ENCODE measurements at places on chromosomes 16 and 17.

DNA sequence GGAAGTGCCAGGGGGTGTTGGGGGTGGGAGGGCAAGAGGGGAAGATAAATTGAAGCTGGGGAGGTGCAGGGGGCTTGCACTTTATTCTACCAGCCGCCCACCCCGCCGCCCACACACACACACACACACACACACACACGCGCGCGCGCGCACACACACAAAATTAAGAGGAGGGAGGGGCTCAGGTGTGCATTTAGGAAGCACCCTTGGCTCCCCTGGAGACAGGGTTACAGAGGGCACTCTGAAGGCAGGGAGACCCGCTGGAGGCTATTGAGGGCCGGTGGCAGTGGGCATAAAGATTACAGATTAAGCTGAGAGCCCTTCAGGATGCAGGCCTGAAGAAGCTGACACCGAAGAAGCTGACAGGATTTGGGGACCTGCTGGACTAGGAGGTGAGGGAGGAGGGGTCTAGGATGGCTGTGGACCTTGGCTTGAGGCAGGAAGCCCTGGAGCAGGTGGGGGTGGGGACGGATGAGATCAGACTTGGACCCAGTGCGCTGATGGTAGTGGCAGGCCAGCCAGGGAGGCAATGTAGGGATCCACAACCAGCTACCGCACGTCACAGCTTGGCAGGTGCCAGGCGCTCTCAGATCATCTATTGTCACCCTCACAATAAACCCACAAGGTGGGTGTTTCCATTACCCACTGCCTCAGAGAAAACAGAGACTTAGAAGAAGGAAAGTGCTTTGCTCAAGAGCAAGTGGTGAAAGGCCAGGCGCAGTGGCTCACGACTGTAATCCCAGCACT lies 772 bp upstream of the SAMD14 start:
- no peak for DNase-seq

DNA sequence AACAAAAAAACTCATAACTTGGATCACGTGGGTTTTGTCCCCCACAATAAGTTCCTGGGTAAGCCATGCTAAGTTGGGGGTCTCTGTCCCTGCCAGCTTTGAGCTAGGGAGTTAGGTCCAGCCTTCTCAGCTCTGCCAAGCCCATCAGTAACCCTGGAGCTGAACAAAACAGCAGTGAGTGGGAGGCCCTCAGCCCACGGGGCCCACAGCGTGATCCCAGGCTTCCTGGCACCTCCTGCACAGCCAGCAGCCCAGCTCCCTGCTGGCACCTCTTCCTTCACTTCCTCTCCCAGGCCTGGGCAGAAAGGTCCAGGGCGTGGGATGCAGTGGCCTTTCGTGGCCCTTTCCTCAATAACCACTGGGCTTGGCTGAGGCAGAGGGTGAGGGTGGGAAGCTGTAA lies 35.5 kb upstream of the CDC42EP4 start:
- no peak for DNase-seq

- no peak for DNase-seq
These were observed 17.3 kb upstream of the FOXK2 start for GRCh38 chr17:82502207-82502606.

- DNase-seq = no peak
These were observed 20.2 kb downstream of the GNAO1 start for GRCh38 chr16:56211435-56211981.

DNA sequence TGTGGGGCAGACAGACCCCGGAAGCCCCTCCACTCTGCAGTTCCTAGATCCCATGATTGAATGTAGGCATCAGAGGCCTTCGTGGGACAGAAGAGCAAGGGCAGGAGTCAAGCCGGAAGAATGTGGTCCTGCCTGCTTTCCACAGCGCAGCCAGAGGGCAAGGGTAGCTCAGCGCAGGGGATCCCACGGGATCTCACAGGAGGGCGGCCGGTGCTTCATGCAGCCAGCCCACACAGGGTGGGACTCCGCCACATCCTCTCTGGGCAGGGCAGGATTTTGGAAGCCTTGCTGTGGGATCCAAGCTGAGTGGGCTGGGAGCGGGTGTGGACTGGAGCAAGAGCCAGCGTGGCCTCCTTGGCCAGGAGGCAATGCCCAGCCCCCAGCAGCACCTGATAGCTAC lies 13.0 kb downstream of the KATNB1 start:
- no peak for DNase-seq

DNA sequence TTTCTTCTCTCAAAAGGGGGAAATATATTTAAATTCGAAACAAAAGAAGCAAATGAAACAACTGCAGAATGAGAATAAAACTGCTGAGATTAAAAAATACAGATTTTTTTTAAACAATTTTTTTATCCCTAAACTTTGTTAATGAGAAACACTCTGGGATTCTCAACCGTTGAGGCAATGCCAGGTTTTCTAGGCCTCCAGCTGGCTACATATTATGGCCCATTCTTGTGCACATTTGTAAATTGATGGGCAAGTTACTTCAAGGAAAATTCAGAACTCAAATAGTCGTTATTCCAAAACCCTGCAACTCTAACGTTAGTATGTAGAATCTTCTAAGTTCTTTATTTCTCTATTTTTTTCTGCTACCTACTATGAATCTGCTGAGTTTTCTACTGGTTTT lies 239.3 kb upstream of the WSCD1 start:
- no peak for DNase-seq

- no peak for DNase-seq
These were observed 4.9 kb upstream of the AATK start for GRCh38 chr17:81170727-81171494.

DNA sequence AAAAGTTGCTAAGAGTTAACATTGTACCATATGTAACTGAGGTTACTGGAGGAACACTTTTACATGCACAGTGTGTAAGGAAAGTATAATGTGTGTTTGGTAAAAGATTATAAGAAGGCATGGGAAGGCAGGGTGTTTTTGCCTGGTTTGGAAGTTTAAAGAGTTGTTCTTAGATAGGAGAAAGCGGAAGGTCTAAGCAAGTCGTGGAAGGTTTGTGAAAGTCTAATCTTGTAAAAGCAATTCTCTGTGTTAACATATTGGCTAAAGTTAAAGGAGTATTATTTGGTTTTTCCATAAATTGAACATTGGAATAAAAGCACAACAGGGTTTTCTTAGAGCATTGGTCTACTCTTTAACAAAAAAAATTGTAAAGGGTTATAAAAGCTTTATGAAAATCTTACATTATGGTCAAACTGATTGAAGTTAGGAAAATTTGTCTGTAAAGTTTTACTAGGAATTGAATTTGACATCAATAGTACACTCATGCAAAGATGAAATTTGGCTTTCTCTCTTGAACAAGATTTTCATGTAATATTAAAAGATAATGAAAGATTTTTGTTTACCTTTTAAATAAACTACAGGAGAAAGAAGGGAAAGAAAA lies 4.7 kb upstream of the CANT1 start:
- no peak for DNase-seq

DNA sequence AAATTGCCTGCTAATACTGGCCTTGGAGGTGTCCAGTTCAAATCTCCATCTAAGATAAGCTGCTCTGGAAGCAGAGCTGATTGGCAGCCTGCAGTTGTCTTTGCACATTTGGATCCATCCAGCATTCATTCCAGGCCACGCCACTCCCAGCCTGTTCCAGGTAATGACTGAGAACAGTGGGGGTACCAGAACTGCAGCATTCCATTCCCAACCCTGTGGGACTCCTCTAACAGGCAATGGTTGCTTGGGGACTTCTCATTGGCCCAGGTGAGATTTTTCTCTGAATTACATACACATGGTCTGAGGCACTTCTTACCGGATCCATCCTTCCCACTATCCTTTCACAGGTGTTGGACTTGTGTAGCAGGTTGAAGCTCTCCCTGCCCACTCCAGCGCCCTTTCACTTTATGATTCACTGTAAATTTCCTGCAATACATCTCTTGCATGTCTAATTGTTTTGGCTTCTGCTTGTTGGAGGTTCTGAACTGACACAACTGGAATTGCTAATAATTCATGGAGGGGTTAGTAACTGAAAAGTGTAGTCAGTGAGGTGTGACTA lies 206.1 kb upstream of the ZFHX3 start:
- no peak for DNase-seq

GRCh38 chr16:52515068-52515671 lies 31.8 kb downstream of the TOX3 start:
- DNase-seq = no peak

GRCh38 chr16:57343221-57343620 lies 15.4 kb upstream of the CCL22 start:
- no peak for DNase-seq

GRCh38 chr17:49747632-49748031 lies 16.3 kb downstream of the FAM117A start:
- no peak for DNase-seq

- no peak for DNase-seq
These were observed 8.3 kb downstream of the NKIRAS2 start for GRCh38 chr17:42027961-42028790.

DNA sequence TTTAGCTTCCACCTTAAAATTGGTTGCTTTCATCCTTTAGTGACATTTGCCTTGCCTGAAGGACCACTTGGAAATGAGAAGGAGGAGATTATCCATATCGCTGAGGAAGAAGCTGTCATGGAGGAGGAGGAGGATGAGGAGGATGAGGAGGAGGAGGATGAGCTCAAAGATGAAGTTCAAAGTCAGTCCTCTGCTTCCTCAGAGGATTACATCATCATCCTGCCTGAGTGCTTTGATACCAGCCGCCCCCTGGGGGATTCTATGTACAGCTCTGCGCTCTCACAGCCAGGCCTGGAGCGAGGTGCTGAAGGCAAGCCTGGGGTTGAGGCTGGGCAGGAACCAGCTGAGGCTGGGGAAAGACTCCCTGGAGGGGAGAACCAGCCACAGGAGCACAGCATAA lies 11.5 kb upstream of the TMEM106A start:
- no peak for DNase-seq

DNA sequence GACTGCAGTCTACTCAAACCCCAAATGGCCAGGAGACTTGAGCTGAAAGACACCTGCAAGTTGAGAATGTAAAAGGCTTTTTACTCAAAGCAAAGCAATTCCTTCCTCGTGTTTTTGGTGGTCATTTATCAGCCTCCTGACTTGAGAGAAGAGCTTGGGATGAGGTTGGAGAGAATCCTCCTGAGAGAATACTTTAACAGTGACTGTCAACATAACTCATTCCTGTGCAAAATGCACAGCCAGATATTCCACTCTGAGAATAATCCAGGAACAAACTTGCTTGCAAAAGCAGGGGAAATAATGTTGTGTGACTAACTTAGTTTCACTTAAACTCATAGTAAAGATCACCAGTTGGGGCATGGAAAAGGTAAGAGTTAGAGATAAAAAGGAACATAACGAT lies 53.4 kb downstream of the SNTB2 start:
- no peak for DNase-seq

GRCh38 chr17:31492880-31493655 lies 101.6 kb downstream of the RAB11FIP4 start:
- DNase-seq = peak; percentile 66

DNA sequence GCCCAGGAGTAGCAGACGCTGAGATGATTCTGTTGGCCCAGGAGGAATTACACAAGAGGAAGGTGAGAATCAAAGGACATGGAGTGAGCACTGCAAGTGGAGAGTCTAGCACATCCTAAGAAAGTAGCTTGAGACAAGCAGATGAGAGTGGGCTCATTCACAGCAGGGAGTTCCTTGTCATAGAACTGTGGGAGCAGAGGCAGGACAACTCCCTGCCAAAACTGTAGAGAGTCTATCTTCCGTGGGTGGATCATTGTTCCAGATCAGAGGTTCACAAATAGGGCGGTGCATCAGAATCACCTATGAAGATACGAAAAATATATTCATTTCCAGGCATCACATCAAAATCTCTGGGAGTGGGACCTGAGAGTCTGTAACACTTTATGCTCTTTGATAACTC lies 288.9 kb upstream of the C16orf82 start:
- DNase-seq = no peak

- DNase-seq = no peak
These were observed 26.3 kb upstream of the GAS7 start for GRCh38 chr17:10224582-10225195.

Data from activated T-cell treated with anti-CD3 and anti-CD28 coated beads for 4 hours (primary cell).